Choroid plexus epithelial cell (primary cell): ENCODE measurements at places on chromosomes 6 and 20.

GRCh38 chr6:166616261-166617238 lies 10.5 kb downstream of the RPS6KA2 start:
- no peak for DNase-seq

DNA sequence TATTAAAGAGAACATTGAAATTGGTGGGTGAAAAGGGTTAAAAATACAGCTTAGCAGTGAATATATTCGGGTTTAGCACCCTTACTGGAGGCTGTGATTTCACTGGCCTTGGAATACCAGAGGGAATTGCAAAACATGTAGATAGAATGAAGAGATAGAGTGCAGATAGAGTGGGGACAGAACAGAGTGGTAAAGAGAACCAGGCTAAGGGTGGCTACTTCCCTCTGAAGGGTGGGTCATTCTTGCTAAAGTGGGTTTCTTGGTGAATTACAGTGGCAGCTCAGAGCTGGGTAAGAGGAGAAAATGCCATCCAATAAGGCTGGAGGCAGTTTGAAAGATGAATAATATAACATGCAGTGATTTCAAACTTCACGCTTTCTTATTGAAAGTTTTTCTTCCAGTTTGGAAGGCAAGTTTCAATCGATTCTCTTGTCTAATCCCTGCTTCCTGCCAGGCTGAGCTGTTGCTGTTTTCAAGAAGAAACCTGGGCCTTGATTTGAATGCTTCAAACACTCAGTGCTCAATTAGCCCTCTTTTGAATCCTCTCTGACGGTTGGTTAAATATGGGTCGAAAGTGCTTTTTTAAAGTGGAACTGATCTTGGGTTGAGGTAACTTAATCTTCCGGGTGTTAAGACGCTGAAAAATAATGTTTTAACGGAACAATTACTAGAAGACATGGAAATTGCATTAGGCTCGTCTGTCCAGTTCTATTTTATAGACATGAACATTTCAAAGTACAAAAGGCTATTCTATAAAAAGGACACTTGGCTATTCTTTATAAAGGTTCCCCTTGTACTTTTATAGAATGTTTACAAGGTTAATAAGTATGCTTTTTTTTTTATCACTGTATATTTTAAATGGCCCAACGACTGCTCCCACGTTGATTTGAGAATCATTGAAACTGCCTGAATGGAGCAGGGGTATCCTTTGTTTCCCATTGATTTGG lies 203.3 kb downstream of the BCAS1 start:
- DNase-seq: no peak

DNA sequence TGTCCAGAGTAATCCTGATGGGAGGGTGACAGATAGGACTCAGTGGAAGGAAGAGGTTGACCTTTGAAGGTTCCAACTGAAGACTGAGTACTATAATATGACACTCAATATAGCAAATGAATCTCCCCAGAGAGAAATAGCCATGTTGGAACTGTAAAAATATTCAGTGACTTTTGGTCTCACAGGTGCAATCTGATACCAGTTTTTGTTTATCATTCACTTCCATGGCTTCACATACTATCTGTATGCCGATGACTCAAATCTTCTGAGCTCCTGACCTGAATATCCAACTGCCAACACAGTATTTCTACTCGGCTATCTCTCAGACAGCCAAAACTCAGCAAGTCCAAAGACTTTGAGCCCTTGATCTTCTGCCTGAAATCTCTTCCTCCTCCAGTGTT lies 21.8 kb upstream of the PKHD1 start:
- no peak for DNase-seq

- peak; percentile 69 for DNase-seq
Observed at GRCh38 chr6:144581812-144582537, 296.8 kb downstream of the UTRN start.

DNA sequence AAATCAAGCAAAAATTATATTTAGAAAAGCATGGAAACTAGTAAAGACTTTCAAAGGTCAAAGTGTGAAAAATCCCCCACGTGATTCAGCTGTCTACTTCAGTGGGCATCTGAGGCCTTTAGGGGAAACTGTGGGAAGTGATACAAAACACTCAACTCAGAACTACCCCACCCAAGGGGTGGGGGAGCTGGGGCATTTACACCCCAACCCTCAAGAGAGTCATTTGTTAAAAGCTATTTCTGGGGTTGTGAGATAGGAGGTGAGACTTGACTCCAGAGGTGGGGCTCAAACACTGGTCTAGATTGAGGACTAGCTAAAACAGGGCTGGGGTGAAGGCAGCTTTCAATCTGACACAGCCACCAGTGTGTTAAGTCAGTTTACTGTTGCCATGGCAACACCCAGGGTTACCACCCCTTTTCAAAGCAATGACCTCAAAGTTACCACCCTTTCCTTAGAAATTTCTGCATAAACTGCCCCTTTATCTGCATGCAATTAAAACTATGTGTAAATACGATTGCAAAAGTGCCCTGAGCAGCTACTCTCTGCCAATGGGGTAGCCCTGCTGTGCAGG lies 9.9 kb upstream of the GTSF1L start:
- peak; percentile 41 for DNase-seq

- DNase-seq: peak; percentile 12
Observed at GRCh38 chr6:13181393-13181792, 146.9 kb downstream of the TBC1D7 start.

GRCh38 chr6:31300797-31301196 lies 28.9 kb upstream of the HLA-C start:
- no peak for DNase-seq

- DNase-seq: no peak
Observed at GRCh38 chr20:35578469-35578868, 36.6 kb downstream of the ERGIC3 start.

GRCh38 chr6:134172706-134173365 lies 120.4 kb upstream of the SLC2A12 start:
- DNase-seq: peak; percentile 28

GRCh38 chr6:6230286-6230685 lies 90.2 kb downstream of the F13A1 start:
- no peak for DNase-seq

GRCh38 chr6:148438632-148439031 lies 96.0 kb downstream of the SASH1 start:
- DNase-seq: peak; percentile 61

- DNase-seq: peak; percentile 69
Observed at GRCh38 chr6:2970753-2971419, 481 bp downstream of the SERPINB6 start.
